ENCODE measurements at places on chromosomes 13 and 19.
A peak's percentile ranks its signal among the peaks of the same experiment; 100 is the strongest.

- no peak for DNase-seq
Observed at GRCh38 chr13:91816263-91816807, 417.9 kb downstream of the GPC5 start.

DNA sequence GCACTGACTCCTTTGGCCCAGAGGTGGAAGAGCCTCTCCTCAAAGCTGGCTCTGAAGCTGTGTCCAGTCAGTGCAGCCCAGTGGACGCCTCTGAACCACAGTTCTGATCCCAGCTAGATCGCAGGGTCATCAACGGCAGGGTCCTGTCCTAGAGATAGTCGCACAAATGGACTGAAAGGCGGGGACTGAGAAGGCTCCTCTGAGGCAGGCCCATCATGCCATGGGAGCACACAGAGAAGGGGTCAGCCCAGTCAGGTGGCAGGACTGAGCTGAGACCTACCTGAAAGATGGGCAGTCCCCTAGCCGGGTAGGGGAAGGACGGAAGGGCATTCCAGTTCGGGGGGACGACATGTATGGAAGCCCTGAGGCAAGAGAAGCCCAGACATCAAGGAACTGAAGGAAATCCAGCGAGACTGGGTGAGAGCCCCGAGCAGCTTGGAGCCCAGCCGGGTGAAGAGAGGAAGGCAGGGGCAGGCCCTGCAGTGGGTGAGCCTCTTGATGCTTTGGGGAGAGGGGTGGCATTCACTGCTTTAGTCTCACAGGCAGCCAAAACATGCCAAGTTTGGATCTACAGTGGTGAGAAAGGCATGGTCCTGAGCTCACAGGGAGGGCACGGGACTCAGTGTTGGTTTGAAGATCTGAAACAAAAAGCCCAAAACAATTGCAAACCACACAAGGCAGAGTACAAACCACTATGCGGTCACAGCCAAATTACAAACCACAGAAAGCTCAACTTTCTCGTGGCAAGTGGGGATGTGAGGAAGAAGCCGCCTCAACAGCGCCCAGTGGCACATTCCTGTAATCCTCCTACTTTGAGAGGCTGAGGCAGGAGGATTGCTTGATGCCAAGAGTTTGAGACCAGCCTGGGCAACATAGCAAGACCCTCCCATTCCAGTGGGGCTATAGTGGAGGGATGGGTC is 10.0 kb downstream of the CALM3 start:
- DNase-seq = no peak

DNA sequence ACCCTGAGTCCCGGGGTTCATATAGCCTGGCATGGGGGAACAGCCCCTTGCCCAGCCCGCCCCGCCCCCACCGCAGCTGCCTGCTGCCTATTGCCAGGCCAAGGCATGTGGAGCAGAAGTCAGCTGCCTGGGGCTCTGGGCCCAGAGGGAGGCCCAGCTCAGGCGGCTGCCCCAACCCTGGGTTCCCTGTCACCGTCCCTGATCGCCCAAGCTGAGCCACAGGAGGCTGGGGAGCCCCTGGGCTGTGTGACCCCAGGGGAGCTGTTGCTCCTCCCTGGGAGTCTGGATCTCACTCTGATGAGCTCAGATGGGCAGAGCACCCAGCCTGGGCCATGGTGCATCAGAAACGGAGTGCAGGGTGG is 1.4 kb downstream of the PLIN4 start:
- no peak for DNase-seq

- DNase-seq = peak; percentile 60
Observed at GRCh38 chr13:26497968-26498511, 59.4 kb upstream of the WASF3 start.

DNA sequence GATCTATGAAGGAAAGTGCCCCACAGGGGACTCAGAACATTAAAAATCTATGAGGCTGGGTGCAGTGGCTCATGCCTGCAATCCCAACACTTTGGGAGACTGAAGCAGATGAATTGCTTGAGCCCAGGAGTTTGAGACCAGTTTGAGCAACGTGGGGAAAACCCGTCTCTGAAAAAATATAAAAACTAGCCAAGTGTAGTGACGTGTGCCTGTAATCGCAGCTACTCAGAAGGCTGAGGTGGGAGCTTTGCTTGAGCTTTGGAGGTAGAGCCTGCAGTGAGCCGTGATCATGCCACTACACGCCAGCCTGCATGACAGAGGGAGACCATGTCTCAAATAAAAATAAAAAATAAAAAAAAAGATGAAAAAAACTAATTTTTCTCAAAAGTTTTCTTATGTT is 1070.6 kb downstream of the PCDH9 start:
- no peak for DNase-seq

DNA sequence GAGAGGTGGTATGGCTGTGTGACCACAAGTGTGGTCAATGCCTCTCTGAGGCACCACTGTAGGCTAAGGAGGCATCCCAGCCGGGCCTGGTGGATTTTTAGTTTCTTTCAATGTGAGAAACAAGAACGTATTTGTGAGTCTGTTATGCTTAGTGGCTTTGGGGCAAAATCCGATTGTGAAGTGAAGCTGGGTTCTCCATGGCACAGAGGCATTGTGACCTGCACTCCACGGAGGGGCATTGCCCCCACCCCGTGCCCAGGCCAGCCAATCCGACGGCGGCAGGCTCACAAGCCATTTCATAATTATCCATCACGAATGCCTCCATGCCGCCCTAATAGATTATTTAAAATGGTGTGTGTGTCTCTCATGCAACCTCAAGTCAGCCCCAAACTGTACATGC is 151.6 kb downstream of the ZNF536 start:
- DNase-seq = no peak

DNA sequence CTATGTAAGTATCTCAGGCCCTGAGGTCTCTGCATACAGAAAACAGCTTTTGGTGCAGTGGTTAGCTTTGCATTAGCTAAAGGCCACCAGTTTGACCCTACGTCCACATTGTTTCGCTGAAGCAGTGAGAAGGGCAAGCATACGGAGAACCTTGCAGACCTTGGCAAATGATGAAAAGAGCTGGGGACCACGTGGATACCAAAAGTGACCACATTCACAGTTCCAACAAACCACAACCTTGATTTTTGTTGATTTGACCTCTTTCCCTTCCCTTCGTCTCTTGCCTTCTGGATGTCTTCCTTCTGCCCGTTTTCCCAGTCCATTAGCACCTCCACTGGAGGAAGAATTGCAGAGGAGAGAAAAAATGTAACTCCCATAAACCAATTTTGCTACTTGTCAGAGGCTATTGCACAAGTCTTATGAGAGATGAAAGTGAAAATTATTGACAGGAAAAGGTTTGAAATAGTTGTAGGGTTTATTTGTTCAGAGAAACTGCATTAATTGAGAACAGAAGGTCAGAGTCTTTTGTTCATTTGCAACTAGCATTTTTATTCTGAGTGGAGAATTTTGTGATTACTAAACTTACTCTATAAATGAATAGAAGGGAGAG is 293.9 kb upstream of the HTR2A start:
- no peak for DNase-seq

DNA sequence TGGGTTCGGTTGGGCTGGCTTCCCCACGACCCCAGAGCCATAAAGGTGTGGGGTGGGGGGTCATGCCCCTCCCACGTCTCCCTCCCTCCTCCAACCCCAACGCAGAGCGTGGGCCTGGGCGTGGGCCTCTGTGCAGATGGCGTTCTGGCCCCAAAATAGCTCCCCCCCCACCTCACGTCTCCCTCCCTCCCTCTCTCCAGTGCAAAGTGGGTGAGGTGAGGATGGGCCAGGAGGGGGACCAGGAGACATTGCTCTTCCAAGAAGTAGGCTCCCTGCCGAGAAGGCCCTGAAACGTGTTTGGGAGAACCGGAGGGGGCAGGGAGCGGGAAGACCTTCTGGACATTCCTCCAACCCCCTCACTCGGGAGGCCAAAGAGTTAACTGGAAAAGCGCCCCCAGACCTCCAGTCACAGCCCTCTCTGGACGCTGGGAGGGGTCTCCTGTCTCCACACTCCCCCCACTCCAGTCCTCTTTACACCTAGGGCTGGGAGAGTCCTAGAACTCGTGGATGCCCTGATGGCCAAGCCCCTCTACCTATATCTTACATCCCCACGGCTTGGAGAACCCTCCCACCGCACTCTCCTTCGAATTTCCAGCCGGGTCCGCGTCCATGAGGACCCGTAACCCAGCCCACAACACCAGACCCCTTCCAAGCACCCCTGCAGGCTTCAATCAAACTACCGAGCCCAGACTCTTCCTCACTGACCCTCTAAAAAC is 855 bp downstream of the UNC13A start:
- no peak for DNase-seq
